Right ventricle myocardium inferior (tissue), 1 donor: ENCODE measurements at places on chromosomes 2 and 18. TPM values are rescaled to one million over a fixed set of nuclear protein-coding genes. Genes with fewer than 3 reads are reported as not detected.

POTEJ gene
- total RNA-seq, result not detected

DNA sequence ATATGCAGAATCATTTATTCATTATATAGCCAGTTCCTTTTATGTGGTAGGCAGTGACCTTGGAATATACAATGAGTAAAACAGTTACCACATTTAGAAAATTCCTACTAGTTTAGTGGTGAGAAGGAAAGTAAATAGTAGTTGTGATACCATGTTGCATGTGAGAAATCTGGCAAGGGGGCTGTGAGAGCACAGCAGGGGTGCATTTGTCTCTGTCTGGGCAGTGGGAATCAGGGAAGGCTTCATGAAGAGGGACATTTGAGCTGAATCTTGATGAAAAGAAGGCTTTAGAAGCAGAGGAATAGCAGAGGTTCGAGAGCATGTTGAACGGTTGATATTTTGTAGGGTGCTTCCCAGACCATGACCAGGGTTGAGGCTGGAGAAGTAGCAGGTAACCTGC is 78.7 kb downstream of the RAB3GAP1 start:
- DNase-seq, result no peak

IL36RN gene
- not detected for total RNA-seq

NETO1 gene
- total RNA-seq, result not detected

- no peak for DNase-seq
Measured at GRCh38 chr2:19752500-19752899, 149.3 kb downstream of the TTC32 start.

GRCh38 chr2:221629468-221629867 is 57.4 kb upstream of the EPHA4 start:
- DNase-seq, result no peak

MPHOSPH10 gene
- total RNA-seq, result 21.0 TPM

PJVK gene
- total RNA-seq, result 0.70 TPM

DNA sequence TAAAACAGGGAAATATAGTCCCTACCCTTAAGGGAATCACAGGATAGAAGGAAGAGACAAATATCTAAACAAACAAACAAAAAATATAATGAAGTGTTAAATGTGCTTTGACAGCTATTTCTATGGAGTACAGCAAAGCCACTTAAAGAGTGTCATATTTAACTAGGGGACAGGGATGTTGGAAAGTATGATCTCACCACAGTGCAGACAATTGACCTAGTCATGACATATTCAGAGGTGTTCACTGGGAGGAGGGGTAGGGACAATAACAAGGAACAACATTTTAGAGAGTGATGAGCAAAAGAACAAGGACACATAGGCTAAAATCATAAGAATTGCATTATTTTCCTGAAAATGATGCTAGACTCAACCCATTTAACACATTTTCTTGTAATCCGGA is 107.5 kb downstream of the TMEM163 start:
- DNase-seq, result no peak

DNA sequence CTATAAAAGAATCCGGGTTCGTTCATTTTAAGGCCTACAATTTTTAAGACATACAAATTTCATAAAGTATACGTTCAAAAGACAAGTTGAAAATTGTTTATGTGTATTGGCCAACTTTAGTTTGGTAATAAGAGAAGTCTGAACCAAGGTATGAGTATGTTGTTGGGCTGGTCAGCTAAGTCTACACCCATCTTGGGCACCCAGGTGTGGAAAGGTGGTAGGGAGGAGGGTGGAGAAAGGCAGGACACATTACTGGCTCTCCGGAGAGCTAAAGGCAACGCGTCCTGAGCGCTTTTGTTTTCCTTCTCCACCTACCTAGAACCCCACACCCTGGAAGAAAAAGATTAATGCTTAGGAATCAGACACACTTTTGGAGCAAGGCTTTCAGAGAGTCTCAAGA is 899 bp upstream of the PELI1 start:
- DNase-seq, result no peak

DNA sequence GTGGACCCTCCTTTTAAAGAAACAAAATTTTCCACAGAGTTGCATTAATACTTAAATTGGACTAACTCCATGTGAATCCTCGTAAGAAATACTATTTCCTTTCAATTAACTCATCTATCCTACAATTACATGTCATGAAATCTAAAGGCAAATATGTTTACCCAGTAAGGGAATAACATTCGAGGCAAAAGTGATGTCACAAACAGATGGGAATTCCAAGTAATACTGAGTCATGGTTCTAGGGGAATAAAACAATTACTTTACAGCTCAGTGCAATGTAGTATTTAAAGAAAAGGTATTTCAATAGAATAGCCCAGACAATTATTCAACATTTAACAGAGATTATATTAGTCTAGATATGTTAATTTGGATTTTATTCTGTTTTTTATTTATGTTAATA is 205.8 kb downstream of the ZNF385B start:
- no peak for DNase-seq

DNA sequence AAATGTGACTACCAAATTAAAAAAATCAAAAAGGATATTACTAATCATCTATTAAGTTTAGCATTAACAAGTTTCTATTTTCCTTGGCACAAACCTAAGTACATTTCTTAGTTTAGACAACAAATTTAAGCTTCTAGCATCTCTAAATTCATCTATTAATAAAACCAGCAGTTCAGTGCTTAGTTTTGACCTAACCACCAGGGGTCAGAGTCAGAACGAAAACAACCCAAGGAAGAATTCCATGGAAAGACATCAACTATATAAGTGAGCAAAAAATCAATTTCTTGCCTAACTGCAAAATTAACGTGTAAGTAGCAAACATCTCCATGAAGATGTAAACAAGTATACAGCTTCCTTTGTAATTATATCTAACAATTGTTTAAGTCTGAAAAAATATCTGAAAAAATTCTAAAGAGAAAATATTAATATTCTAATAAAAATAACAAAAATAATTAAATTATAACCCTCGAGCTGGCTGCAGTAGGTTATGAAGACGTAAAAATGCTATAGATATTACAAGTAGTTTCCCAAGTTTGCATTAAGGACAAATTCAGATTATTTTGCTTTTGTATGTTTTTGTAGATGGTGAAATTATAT is 83.7 kb downstream of the CERKL start:
- DNase-seq, result no peak

DNA sequence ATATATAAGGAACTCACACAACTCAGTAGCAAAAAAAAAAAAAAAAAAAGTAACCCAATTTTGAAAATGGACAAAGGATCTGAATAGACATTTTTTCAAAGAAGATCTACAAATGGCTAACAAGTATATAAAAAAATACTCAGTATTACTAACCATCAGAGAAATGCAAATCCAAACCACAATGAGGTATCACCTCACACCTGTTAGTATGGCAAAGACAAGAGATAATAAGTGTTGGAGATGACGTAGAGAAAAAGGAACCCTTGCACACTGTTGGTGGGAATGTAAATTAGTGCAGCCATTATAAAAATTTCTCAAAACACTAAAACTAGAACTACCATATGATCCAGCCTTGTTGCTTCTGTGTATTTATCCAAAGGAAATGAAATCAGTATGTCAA is 5.8 kb upstream of the CNDP1 start:
- no peak for DNase-seq

- no peak for DNase-seq
Measured at GRCh38 chr2:80393991-80394390, 89.4 kb upstream of the LRRTM1 start.

DNA sequence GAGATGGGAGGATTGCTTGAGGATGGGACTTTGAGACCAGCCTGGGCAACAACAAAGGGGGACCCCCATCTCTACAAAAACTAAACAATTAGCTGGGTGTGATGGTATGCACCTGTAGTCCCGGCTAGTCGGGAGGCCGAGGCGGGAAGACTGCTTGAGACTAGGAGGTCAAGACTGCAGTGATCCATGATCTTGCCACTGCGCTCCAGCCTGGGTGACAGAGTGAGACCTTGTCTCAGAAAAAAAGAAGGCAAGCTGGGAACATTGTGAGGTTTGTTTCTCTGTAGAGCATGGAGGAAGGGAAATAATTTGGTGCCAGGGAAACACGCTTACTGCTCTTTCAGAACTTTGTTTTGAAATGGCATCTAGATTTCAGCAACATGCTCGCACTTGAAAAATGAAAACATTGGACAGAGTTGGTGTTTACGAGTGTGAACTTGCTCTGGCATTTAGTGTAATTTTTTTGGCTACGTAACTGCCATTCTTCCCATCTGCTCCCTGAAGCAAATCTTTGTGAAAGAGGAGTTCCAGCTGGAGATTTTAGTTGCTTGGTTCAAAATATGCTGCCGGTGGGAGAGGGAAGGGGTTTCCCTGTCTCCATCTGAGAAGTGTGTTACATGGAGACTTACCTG is 125.6 kb upstream of the DLX2 start:
- no peak for DNase-seq

- no peak for DNase-seq
Measured at GRCh38 chr2:223952280-223952968, 4.8 kb upstream of the MRPL44 start.

- no peak for DNase-seq
Measured at GRCh38 chr2:123687064-123687463, 338.0 kb upstream of the CNTNAP5 start.

ATG9A gene
- 79.4 TPM for total RNA-seq

- DNase-seq, result no peak
Measured at GRCh38 chr2:118786746-118787145, 60.7 kb downstream of the EN1 start.

GRCh38 chr2:221167561-221167960 is 404.5 kb downstream of the EPHA4 start:
- no peak for DNase-seq

GRCh38 chr2:182593394-182593975 is 122.6 kb upstream of the DNAJC10 start:
- no peak for DNase-seq

LOXHD1 gene
- 0.35 TPM for total RNA-seq

GRCh38 chr2:10057231-10058107 is 14.1 kb downstream of the KLF11 start:
- DNase-seq, result peak; percentile 86

ANKRD30B gene
- total RNA-seq, result not detected

DNA sequence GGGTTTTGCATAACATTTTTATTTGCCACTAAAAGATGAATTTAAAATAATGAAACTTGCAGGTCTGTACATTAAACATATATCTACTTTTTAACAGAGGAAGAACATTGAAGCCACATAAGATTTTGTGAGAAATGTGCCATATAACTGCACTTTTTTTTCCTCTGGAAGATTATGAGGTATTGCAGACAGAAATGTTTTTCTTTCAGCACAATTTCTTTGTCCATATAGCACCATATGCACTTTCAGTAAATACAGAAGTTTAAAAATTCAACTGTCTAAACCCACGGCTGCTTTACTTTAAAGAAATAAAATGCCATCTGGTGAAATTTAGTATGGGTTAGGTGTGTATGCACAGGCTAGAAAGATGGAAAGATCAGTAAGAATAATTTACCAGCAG is 470 bp upstream of the FAP start:
- DNase-seq, result no peak

PXDN gene
- 19.7 TPM for total RNA-seq

SSB gene
- 52.7 TPM for total RNA-seq

TUBA3E gene
- 80.0 TPM for total RNA-seq

GRCh38 chr2:237471438-237472186 is 15.4 kb upstream of the MLPH start:
- no peak for DNase-seq

GRCh38 chr18:48391868-48392267 is 17.3 kb downstream of the ZBTB7C start:
- DNase-seq, result no peak

DNA sequence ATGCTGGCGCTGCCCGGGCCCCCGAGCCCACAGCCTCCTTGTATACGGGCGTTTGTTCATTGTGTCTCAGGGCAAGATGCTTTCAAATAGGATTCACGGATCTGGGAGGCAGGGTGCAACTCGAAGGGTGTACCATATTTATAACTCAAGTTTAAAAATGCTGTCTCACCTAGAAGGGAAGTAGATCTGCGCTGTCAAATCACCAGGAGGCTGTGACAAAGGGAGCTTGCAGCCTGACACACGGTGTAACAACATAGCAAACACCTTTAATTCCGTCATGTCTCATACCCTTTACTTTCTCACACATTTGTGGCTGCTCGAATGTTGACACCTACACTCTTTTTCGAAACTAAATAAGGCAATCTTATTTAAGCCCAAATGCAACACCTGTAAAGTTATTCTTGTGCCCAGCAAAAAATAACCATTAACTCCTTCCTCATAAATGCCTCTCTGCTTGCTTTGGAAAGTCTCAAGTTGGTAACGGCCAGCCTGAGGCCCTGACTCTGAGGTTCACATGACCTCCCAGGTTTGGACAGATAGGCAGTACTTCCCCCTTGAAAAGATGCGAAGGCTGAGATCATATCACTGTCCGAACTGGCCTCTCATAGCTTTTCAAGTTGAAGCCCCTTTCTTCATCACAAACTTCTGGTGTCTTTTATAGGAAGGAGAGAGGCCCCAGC is 11.6 kb downstream of the ZEB2 start:
- peak; percentile 74 for DNase-seq

IL36A gene
- not detected for total RNA-seq

- DNase-seq, result no peak
Measured at GRCh38 chr2:179532863-179533278, 268.2 kb upstream of the SESTD1 start.

ALPI gene
- not detected for total RNA-seq

- no peak for DNase-seq
Measured at GRCh38 chr2:190912726-190913125, 32.1 kb downstream of the GLS start.

ASIC4 gene
- total RNA-seq, result not detected

- no peak for DNase-seq
Measured at GRCh38 chr2:224101820-224102630, 62.9 kb upstream of the SERPINE2 start.

ABCG8 gene
- total RNA-seq, result 0.32 TPM
